ENCODE measurements at places on chromosomes 16 and 17.

DNA sequence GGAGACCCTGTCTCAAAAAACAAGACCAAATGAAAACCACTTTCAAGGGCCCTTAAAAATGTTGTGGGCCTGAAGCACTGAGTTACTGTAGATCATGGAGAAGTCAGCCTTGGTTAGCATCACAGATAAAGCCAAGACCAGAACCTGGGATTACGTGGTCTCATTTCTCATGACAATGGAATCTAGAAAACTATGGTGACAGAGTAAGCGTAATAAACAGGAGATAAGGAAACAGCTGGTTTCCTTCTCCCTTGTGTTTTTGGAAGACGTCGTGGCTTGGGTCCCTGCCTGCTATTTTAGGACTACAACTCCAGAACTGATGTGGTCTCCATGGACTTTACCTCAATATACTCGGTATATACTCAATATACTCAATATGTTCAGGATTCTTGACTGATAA is 180.7 kb upstream of the ZFHX3 start:
- no peak for DNase-seq

- no peak for DNase-seq
Measured at GRCh38 chr16:58510097-58510775, 5.1 kb upstream of the SETD6 start.

DNA sequence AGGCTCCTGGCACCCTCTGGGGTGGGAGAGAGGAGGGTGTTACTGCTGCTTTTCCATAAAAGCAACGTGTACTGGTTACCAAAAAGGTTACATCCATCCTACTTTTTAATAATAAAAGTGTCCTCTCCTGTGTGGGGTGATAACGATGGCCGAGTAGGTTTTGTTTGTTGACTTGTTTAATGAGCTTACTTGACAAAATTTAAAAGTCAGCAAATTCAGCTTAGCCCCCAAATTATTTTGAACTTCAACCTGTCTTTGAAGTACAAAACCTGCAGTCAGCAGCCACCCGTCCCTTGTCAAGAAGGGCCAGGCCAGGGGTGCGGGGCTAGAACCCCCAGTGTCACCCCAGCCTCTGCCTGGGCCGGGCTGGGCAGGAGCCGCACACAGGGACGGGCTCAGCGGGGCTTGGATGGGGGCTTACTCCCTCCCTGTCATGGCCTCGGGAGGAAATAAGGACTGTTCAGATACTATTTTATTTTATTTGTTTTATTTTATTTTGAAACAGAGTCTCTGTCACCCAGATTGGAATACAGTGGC is 103.9 kb upstream of the CHMP6 start:
- no peak for DNase-seq

- DNase-seq = no peak
Measured at GRCh38 chr16:69166946-69167930, 19.7 kb upstream of the SNTB2 start.

GRCh38 chr17:47915776-47916398 is 19.9 kb downstream of the SP2 start:
- DNase-seq = no peak

DNA sequence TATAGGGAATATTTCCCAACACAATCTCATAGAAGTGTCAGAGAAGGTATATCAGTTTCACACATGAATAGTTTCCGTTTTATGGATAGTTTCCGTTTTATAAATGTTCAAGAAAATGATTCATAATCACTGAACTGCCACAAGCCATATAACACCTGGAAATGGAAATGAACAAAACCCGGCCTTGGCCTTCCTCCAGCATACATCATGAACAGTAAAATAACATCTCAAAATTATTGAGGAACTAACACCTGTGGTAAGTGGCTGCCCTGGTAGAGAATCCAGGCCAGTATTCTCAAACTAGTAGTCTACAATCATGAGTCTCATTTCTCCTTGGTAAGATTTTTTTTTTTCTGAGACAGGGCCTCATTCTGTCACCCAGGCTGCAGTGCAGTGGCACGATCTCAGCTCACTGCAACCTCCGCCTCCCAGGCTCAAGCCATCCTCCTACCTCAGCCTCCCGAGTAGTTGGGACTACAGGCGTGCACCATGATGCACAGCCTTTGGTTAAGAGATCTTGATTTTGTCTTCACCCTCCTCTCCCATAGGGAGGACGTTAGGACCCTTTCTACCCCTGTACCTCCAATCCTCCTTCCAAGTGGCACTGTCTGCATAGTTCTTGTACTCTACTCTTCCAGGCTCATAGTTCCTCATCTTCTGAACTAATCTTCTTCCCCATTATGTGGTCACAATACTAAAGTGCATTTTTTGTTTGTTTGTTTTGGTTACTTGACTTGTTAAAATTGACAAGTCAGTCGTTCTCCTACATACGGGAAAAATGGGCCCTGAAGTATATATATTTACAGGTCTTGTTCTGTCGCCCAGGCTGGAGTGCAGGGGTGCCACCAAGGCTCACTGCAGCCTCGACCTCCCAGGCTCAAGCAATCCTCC is 15.0 kb upstream of the RGS9 start:
- DNase-seq = no peak

DNA sequence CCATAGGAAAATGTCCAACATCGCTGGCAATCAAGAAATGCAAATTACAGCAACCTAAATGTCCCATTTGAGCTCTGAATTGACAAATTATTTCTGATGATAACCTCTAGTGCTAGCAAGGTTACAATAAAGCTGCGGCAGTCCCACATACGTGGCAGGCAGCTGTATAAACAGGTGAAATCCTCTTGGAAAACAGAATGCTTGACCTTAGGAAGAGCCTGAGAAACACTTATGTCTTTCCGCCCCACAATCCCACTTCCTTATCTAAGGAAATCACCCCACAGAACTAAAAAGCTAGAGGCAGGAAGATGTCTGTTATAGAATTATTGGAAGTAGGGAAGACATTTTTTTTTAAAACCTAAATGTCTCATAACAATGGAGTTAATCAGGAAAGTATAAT is 154.3 kb downstream of the KATNIP start:
- DNase-seq = no peak

DNA sequence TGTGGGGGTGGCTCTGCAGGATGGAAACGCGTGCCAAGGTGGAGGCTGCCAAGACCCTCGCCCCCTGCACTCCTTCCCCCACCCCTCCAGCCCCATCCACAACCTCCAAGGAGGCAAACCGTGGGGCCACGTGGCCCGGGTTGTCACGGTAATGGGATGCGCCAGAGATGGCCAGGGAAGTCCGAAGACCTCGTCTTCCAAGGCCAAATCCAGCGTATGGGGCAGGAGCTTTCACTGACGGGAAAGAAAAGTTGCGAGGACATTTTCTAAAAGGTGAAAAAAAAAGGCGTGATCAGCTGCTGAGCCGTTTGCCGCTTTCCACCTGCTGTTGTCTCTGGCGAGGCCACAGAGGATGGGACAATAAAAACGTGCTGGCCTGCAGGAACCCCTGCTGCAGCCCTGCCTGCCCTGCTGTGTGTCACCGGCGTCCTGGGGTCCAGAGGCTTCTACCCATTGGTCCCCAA is 28.3 kb upstream of the GSE1 start:
- DNase-seq = no peak

- DNase-seq = no peak
Measured at GRCh38 chr17:58757162-58757613, 1.5 kb downstream of the PPM1E start.

DNA sequence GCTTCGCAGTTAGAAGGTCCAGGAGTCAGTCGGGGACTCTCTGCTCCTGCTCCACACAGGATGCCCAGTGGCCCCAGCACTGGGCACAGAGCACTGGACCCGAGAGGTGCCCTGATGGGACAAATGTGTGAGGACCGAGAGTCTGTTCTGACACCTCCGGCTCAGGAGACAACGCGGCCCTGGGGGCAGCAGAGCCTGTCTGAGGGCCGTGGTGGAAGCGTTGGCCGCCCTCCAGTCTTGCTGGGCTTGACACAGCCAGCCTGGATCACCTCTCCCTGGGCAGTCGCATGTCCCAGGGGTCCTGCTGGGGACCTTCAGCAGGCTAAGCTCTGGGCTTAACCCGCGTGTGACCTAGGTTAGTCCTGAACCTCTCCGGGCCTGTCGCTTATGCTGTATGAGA is 23.1 kb downstream of the LGALS9 start:
- no peak for DNase-seq
